ENCODE measurements at places on chromosomes 4 and X.

- no peak for DNase-seq
These were observed 201.5 kb upstream of the GATB start for GRCh38 chr4:151962138-151962823.

DNA sequence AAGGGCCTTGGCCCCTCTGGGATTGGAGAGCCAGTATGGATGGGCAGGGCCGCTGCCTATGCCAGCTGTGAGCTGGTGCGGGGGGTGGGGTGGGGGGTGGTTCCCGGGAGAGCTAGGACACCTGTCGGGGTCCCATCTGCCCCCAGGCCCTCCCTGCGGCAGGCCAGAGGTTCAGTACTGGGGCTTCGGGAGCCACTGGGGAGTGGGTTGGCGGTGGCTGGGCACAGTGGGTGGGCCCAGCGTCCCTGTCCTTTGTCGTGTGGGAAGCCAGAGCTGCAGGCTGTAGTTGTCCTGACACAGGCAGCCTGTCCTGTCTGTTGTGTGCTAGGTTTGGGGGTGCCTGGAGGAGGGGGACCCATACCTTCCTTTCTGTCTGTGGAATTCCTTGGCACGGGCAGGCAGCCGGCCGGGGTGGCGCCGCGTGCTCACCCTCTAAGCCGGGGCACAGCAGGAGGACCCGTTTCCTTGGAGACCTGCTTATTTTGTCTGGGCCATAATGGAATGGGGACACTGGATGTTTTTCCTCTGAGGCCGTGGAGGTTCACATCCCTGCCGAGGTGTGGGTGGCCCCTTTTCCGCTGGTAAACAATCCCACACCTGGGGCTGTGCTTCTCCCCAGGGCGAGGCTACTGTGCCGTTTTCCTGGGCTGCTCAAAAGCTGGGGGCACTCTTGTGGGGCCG, 14.8 kb downstream of the DOK7 start:
- DNase-seq = no peak

DNA sequence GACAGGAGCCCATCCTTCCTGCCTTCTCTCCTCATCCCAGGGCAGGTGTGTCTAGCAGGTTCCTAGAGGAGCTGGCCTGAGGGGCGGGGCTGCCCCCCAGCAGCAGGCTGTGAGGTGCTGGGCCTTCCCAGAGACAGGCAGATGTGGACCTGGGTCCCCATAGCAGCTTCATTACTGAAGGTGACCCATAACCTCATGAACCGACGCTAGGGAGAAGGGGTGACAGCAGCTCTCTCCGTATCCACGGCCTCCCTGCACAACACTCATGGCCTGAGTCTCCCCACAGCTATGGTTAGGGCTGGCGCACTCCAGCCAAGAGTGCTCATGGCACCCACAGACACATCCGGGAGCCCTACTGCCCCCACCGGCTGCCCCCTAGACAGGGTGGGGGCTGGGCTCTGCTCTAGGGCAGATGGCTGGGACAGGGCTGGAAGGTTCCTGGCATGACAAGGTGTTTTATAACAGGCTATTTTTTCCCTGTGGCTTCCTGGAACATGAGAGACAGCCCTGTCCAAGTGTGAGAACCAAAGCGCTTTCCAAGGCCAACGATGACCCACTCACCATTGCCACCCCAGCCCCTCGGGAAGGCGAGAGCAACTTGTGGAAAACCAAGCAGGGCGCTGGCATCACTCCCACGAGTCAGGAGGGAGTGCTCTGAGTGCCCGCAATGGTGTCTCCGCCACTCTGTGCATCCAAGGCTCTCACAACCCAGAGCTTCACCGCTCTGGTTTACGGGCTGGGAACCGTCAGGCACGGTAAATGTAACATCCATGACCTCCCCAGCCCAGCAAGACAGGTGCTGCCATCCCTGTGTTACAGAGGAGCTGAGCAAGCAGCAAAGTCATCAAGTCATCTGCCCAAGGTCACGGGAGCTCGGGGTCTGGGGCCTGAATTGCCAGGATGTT, 59.8 kb downstream of the ACOX3 start:
- no peak for DNase-seq

GRCh38 chr4:26719954-26720552, 136.2 kb downstream of the TBC1D19 start:
- DNase-seq = no peak

- no peak for DNase-seq
These were observed 33.7 kb downstream of the CLOCK start for GRCh38 chr4:55512922-55513571.

DNA sequence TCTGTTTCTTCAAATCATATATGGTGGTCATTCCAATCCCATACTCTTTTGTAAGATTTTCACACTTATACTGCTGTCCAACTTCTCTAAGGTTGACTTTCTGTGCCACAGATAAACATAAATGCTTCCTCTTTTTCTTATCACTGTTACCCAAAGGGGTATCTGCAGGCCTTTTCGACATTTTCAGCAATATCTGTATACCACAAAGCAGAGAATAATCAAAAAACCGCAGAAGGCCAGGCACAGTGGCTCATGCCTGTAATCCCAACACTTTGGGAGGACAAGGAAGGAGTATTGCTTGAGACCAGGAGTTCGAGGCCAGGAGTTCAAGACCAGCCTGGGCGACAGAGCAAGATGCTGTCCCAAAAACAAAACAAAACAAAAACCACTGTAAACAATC, 3.1 kb upstream of the RFC1 start:
- DNase-seq = no peak

- DNase-seq = no peak
These were observed 1.8 kb downstream of the IDH3G start for GRCh38 chrX:153792368-153792767.

DNA sequence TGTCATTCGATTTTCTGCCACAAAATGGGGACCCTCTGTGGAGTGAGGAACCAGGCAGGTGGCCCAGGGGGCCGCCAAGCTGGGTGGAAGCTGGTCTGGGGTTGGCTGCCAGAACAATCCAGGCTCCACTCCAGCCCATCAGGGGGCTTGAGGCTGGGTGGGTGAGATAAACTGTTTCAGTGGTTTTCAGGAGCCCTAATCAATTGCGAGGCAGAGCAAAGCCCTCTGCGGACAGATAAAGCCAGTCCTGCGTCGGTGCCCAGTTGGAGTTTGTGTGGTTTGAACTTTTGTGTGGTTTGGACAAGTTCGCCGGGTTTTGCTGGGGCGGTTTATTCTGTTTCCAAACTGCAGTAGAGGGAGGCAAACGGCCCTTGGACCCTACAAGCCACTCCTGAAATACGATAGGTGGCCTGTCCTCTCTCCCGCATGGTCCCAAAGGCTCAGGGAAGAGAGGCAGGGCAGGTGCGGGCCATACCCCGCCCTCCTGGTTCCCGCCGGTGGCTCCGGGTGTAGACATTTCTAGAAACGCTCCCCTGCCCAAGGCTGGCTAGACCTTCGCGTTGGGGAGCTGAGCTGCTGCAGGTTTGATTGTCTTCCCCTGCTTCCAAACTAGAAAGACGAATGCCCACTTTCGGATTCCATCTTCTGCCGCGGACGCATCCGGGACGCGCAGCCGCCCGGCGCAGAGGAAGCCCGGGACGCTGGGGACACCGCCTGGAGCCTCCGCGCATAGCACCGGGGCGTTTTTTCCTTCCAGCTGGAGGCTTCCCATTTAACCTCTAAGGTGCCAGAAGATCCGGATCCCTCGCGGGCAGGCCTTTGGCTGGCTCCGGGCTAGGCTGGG, 169.0 kb upstream of the BCOR start:
- no peak for DNase-seq

GRCh38 chr4:71406459-71406963, 67.7 kb downstream of the SLC4A4 start:
- peak; percentile 13 for DNase-seq

DNA sequence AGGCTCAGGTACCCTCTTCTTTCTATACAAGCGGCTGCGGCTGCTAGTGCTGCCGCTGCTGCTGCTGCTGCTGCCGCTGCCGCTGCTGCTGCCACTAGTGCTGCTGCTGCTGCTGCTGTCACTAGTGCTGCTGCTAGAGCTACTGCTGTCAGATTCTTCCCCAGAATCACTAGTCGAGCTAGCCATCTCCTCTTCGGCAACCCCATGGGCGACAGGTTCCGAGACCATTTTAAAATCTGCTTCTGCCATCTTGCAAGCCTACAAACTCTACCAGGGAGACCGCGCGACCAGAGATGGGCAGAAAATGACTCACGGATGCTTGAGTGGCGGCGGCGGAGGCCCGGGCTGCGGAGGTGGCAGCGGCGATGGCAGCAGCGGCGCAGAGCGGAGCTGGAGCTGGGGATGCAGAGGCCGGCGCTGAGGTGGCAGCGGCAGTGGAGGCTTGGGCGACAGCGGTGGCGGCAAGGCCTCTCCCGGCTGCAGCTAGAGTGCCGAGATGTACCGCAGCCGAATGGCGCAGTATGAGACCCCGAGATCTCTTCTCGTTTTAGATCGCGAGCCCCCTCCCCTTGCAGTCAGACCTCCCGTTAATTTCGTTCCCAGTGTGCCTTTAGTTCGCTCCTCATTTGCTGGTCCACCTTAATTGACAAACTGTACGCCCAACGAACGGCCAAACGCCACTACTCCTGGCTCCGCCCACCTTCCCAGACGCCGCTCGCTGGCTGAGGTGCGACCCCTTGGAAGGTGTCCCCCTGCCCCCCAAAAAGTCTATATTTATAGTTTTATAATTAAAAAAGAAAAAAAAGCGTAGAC, at the start of gene NAP1L3:
Gene NAP1L3, minus strand, starts transcription at position 523 of the 813 bp plus-strand sequence. Its CDS starts 274 bp downstream, at position 249.
- DNase-seq = peak; percentile 72

- no peak for DNase-seq
These were observed 198.8 kb upstream of the BMP3 start for GRCh38 chr4:80831383-80832361.

DNA sequence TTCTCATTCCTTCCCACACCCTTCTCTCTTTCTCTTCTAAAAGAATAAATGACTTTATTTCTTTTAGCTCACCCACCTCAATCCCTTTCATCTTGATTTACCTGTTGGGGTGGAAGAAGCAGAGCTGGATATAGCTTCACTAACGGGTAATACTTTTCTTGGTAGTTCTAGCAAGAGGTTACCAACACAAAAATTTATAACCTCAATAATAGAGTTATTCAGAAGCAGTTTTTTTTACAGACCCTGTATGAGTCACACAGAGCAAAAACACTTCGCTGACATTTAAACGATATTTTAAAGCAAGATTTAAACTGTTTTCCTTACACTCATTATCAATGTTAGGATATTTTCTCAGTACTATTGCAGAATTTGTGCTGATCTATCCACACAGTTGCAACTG, 42.4 kb downstream of the CBLL2 start:
- no peak for DNase-seq

DNA sequence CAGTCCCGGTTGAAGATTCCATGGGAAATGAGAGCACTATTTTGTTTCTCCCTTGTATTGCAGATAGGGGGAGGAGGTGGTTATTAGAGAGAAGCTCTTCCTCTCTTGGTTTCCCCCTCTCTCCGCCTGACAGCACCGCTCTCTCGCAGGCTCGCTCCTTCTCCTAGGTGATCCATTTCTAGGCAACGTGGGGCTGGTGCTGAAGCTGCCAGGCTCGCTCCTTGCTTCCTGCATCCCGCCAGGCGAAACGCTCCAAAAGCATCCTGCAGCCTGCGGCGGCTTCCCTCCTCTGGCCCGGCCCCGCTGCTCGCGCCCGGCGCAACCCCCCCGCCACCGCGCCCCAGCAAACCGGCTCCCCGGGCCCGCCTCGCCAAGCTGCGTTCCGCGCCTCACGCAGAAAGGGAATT, at the start of gene GRID2:
Gene GRID2, plus strand, starts transcription at position 346 of the 407 bp plus-strand sequence.
- DNase-seq = no peak

DNA sequence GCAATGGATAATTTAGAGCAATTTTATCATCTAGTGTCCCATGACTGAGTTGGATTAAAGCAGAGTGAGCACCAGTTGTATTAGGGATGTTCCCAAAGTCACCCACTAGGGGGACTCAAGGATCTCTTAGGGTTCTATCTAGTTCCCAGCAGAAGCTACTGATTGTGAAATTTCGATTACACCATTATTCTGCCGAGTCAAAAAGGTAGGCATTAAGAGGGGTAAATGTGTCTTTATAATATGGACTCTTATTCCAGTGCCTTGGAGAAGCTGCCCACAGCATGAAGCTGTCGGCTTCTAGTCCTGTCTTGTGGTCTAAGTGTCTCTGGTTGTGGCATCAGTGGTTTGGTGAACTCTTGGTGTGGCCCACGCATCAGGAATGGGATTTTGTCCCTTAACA, 53.3 kb downstream of the RGS12 start:
- peak; percentile 60 for DNase-seq

DNA sequence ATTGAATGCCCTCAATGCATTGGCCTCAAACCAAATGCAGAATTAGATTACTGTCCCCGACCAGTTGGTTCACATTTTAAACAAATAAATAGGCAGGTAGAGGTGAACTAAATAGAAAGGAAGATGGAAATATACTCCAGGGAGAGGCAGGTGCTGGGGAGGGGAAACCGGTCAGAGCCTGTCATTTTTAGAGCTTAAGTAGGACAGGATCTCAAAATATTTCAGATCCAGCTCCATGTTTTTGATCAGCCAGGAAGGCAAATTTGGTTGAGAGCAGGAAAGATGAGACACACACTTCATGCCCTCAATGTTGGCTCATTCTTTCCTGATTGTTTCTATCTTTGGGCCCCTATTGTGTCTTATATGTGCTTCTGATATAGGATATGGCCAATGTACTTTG, 206.7 kb downstream of the SHROOM3 start:
- DNase-seq = no peak

DNA sequence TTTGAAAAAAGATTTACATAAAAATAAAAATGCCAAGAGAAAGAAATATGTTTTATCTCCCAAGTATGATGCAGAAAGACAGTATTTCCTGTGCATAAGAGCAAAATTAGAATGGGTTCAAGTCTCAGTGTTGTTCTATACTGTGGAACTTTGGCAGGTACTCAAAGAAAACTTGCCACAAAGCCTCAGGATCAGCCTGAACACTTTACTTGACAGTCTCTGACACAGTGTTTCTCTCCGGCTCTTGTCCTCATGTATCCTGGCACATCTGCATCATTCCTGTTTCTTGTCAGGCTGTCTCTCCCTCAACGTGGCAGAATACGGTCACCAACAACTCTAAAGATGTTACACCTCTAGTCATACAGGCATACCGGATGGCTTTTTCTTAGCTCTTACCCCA, 273.7 kb downstream of the ARHGAP24 start:
- no peak for DNase-seq

DNA sequence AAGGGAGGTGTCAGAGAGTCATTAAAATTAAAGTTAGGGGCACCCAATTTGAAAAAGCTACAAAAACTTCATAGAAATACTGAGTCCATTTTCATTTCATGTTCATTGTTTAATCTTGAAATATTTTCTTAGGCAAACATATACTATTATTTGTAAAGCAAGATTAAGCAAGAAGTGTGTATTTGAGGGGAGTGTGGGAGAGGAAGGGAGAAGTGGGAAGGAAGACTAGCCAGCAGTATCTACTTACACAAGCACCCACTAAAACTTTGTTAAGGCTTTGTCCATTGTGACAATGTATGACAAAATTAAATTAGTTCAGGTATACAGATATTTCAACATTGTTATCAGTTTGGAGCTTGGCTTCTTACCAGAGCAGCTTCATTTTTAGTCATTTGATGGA, 222.9 kb downstream of the ARHGAP24 start:
- DNase-seq = no peak

DNA sequence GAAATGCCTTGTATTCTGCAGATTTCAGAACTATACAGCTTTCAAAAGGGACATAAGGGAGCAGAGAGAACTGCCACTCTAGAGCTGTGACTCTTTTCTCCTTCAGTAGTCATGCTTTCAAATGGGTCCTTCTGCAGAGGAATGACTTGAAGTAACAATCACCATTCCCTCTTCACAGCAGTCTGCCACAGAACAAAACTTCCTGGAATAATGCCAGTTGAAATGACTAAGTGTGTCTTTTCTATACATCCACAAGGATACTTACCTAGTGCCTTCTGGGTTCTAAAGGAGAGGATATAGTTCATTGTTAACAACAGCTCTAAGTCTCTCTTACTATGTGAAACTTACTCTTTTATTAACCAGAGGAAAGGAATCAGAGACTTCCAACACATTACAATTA, 515.4 kb upstream of the ATOH1 start:
- DNase-seq = no peak

All from astrocyte of the cerebellum (primary cell).